CD8-positive, alpha-beta memory T cell (primary cell): ENCODE measurements at places on chromosomes 2 and 18. TPM values are rescaled to one million over a fixed set of nuclear protein-coding genes. Genes with fewer than 3 reads are reported as not detected.

The LINC00305 gene
- not detected for total RNA-seq

The PDE11A gene
- not detected for total RNA-seq

The C2orf78 gene
- total RNA-seq, result not detected

The DRC1 gene
- not detected for total RNA-seq

The C2orf92 gene
- total RNA-seq, result 6.5 TPM

The MRPS5 gene
- 75.9 TPM for total RNA-seq

DNA sequence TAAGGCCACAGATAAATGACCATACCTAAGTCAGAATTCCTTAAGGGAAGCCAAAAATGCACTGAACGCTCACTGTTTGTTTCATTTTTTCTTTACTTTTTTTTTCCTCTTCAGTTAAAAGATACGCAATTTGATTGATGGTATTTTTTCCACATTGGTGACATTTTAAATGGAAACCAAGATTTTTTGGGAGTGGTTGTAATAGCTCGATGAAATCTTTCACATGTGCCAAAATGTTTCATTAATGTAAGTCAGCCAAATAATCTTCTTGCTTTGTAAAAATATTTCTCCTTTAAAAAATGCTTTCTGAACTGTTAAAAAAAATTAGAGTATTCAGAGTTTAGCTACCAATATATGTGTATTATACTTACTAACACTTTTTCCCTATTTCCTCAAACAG is 339.8 kb downstream of the ZEB2 start:
- DNase-seq, result no peak

DNA sequence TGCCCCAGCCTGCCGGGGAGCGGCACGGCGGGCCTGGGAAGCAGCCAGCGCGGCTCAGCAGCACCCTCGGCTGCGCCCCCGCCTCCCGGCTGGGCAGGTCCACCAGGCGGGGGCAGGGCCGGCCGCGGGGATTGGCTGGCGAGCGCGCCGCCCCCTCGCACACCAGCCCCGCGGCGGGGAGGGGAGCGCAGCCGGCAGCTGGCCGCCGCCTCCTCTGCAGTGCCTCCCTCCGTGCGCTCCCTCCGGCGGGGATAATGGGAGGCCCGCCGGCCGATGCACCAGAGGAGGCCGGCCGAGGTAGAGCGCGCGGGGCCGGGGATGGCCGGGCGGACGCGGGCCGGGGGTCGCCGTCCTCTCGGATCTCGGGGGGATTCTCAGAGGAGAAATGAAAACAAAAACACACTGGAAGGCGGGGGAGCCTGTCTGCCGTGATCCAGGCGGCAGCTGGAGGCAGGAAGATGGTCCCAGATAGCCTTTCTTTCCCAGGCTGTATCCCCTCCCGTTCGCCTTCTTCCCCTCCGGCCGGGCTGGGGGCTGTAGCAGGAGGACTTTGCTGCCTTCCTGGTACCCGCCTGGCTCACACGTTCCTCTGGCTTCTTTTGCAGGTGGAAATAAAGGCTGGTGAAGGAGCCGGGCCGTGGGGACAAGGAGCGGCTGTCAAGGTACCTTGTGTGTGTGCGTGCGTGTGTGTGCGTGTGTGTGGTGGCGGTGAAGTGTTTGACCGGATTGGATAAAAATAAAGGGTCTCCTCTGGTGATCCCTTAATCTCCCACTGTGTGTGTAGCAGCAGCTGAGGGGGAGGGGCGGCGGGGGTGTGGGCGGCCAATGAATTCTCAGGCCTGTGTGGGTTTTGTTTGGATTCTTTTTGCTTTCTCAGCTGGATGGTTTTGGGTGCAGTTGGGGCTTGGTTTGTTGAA is 18.1 kb downstream of the TET3 start:
- DNase-seq, result peak; percentile 83

DNA sequence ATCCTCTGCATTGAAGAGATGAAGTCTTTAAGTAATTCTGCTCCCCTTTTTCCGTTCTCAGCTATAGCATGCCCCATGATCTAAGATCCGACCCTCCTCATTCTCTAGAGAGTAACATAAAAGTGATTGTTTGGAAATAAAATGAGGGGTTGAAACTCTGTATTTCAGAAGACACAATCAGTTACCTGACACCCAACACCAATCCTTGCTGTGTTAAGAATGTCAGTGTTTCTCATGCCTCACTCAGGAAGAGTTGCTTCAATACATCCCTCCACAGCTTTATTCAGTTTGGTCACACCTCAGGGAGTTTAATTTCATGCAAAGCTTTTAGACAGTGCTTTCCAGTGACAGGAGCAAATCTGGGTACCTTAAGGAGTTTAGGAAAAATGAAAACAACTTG is 49.9 kb upstream of the RBBP8 start:
- no peak for DNase-seq

DNA sequence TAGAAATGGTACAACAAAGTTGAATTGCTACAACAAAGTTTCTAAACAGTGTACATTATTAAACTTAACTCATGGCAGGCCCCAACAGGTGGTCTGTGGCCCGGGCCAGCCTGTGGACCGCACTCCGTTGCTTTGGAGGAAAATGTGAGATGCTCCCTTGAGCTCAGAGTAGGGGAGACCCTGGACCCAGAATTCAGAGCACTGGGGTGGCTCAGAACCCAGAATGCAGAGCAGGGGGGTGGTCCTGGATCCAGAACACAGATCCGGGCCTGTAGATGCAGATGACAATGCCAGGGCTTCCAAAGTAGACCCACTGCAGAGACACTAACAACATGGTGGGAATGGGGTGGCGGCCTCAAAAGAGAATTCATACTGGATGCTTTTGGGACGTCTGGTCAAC is 311.0 kb downstream of the NDUFA10 start:
- DNase-seq, result no peak

GRCh38 chr18:48126240-48126639 is 195.8 kb upstream of the SMAD2 start:
- no peak for DNase-seq

DNA sequence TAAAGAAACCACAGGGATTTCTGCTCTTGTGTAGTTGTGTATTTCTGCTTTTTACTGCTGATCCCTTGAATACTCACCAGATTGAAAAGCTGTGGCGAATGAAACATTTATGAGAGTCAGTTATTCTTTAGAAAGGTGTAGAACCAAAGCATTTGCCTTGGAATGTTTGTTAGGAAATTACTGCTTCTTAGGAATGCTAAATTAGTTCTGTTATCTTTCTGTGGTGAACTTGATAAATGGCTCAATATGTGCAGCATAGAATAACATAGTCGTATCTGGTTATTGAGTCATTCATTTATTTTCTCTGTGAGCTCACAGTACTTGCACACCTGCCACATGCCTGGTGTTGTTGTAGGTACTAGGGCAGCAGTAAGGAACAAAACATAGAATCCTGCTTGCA is 57.0 kb upstream of the FAM237A start:
- no peak for DNase-seq

DNA sequence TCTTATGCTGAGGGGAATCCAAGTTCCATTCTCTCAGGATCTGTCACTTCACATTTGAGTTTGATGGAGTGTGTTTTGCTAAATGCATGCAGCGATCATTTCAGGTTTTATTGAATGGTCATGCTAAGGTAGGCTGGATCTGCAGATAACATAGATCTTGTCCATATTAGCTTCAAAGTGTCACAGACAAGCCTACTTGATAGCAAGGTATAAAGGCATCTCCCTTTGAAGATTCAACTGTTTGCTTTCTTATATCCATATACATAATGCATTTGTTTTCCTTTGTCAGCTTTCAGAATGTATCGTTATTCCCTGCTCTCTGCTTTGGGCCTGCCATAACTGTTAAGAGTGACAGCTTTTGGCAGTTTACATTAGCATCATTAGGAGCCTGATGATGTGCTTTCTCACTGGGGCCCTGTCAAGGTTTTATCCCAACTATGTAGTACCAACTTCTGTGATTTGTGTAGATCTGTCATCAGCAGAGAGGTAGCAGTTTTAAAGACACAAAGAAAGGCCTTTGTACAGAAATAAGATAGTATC is 604.3 kb upstream of the CDH7 start:
- DNase-seq, result no peak

DNA sequence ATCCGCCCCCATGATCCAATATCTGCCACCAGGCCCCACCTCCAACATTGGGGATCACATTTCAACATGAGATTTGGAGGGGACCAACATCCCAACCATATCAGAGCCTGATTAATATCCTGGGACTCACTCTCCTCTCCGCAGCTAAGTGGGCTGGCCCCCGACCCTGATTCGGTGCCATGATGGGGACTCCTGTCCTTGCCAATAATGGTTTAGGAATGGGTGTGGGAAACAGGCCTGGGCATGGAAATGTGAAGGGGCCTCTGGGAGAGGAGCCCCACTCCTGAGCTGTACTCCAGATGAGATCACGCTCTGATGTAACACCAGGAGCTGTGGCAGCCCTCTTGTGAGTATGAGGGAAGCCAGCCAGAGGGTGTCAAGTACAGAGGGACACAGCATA is 77.3 kb upstream of the SMAD7 start:
- DNase-seq, result no peak

DNA sequence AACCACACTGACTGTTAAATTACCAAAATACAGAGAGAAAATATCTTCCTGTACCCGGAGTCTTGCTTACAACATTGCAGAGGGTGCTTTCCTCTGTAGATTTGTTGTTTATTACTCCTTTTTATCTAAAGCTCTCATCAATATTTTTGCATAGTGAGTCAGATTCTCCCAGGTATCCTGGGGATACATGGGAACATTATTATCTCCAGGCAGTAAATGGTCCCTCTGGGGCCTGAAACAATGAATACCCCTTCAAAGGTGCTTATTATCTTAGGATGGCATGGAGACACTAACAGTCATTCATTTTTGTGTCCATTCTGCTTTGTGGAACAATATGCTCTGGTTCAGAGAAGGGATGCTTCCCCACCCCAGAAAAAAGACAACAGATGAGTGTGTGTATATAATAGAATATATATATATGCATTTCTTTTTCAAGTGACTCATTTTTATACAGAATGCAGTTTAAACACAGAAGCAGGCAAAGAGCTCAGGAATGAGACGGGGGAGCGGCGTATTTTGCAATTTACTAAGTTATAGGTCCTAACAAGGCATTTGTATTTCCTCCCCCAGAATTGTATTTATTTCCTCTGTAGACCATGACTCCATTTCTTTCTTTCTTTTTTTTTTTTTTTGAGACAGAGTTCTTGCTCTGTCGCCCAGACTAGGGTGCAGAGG is 424.8 kb upstream of the ZEB2 start:
- no peak for DNase-seq

DNA sequence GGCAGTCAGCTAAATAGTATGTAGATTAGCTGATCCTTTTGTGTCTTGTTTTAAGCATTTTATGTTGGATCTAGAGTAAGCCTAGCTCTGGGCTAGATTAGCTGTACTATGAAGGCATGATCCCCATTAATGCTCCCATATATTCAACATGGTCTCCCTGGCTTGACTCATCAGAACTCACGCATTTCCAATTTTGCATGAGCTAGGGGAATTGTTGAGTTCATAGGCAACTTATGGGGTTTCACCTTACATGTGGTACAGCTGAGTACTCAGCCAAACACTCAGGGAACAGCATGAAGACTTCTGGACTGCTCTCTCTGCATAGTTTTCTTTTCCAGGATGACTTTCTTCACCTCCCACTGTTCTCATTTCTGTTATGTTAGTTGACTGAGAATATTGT is 248.2 kb downstream of the TMX3 start:
- no peak for DNase-seq

DNA sequence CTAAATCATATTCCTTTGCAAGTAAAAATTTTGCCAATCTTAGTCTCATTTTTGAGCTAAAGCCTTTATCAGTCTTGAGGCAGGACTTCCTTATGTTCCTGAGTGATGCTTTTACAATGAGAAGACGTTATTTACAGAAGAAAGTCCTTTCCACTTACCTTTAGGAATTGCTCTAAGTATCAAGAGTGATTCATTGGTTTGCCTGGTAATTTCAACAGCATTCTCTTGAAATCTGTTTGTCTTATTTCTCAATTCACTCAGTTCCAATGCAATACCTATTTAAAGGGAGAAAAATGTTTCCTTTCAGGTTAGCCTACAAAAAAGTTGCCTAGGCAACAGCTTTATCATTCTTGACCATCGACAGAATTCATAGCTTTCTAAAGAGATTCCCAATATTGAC is 137.2 kb downstream of the LAMA1 start:
- DNase-seq, result no peak

DNA sequence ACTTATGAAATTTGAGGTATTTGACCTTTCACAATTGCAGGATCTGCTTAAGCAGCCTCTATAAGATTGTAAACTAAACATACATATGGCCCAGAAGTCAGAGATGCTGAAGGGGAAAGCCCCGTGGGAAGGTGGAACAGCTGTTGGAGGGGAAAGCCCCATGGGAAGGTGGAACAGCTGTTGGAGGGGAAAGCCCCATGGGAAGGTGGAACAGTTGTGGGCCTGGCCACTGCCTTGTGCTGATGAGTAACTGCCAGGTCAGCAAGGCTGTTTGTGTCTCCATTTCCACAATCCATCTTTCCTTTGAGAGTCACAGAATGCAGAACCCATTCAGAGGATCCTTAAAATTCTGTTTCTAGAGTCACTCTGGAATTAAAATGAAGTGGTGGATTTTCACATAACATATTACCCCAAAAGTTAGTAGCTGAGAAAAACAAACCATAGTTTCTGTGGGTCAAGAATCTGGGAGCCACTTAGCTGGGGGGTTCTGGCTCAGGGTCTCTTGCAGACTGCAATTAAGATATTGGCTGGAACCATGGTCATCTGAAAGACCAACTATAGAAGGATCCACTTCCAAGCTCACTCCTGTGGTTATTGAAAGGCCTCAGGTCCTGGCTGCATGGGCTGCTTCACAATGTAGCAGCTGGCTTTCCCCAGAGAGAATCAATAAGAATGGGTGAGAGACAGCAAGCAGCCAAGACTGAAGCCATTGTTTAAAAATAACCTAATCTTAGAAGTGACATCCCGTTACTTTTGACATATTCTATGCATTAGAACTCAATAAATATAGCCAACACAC is 86.6 kb upstream of the CAVIN2 start:
- no peak for DNase-seq

- no peak for DNase-seq
Measured at GRCh38 chr2:101440127-101440738, 34.7 kb downstream of the RFX8 start.

DNA sequence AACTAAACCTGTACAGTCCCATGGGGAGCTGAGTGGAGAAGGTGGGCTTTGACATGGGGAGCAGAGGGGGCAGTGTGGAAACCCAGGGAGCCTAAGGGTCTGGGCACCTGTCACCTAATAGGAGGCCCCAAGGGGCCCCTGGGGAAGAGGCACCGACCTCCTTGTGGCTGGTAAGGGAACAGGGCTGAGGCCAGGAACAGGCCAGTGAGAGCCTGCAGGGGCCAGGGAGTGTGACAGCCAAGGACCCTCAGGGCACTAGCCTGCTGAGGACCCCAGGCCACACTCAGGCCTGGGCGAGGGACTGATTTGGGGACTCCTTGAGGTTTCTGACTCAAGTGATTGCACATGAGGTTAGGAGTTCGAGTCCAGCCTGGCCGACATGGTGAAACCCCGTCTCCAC is 24.5 kb upstream of the ALPP start:
- DNase-seq, result no peak

GRCh38 chr18:60120231-60120750 is 220.5 kb downstream of the PMAIP1 start:
- no peak for DNase-seq

- DNase-seq, result no peak
Measured at GRCh38 chr2:144606466-144607095, 86.7 kb upstream of the ZEB2 start.
